ENCODE measurements at places on chromosomes 11 and 22.

DNA sequence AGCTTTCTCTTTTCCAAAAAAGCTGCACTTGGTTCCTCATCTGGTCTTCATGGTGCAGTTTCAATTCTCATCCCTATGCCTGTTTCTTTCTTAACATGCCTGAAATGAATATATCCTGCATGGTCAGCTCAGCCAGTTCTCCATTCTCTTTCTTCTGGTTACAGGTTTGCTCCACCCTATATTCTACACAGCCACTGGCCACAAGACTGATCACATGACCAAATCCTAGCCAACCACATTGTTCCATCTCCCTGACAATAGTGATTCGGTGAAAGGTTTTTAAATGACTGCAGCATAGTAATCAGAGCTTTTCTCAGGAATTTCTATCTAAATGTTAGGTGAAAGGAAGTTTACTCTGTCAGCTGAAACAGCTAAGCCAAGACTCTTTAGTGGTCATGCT is 891.4 kb downstream of the METTL15 start:
- DNase-seq = no peak

DNA sequence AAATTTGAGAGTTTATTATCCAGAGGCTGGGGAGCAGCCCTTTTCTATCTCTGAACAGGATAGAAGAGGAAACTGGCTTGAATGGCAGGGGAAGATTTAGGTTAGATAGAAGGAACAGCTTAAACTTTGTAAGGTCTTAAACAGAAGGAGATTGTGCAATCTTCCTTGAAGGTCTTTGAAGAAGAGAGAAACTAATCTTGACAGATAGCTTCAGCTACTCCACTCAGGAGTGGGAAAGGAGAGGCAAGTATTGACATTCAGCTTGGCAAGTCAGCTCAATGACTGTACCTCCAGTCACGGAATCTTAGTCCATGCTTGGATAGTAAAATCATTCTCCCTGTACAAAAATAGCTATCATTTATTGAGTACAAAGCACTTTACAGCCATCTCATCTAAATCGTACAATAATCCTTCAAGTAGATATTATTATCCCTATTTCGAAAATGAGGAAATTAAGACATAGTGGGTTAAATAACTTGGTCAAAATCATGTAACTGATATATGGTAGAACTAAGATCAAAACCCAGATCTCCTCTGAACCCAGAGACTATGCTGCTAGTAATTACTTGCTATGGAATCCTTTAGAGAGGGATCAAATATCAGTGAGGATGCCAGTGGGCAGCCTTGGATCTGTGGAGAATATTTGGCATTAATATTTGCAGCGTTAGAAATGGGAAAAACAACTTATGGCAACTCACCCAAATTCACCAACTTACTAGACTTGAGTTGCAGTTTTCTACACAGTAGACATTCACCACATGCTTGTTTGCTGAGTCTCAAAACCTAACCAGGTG is 14.6 kb downstream of the C11orf97 start:
- no peak for DNase-seq

GRCh38 chr22:37647928-37648327 is 8.5 kb downstream of the SH3BP1 start:
- DNase-seq = no peak

- no peak for DNase-seq
Measured at GRCh38 chr11:17369094-17369493, 17.5 kb downstream of the NCR3LG1 start.

DNA sequence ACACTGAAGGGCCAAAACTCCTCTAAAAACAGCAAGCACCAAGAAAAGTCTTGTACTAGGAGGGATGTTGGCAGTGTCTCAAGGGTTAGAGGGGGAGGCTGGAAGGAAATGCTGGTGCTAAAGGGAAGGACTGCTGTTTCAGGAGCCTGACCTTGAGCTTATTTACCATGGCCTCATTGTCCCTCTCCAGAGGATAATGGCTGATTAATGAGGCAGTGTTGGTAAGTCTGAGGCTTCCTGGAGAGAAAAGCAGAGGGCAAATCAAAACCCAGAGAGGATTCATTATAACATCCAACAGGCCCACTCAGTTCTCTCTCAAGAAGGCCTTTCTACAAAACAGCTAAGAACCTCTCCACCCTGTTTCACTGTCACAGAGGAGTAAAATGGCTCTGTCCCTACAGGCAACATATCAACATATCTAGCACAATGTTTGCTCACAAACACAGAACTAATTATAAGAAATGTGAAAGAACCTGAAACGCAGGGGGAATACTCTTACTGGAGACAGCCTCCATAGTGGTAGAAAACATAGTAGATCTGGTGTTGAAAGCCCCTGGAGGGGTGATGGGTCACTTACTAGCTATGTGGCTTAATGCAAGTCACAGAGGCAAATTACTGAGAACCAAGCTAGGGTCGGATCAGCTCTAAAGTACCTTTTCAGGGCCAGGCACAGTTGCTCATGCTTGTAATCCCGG is 31.4 kb downstream of the NUMA1 start:
- DNase-seq = peak; percentile 35

Data from right lobe of liver (tissue), 6 donors.